ENCODE measurements at places on chromosomes 1 and 21.

DNA sequence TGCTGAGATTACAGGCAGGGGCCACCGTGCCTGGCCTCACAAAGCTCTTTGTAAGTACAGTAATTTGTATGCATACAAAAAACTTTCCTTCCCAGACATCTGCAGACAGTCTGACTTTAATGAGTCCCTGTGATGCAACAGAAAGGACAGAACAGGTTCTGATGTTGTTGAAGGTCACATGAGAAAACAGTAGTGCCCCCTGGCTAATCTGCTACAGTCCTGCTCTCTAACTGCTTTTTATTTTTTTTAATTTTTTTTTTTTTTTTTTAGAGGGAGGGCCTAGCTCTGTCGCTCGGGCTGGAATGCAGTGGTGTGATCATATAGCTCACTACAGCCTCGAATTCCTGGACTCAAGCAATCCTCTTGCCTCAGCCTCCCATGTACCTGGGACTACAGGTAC, 36.7 kb downstream of the ACBD3 start:
- H3K27me3 ChIP-seq = no peaks in the 10 kb centered on the region
- no peaks in the 10 kb centered on the region for H3K4me1 ChIP-seq
- no peak for DNase-seq
- H3K27ac ChIP-seq = no peak overlapping the region
- H3K4me3 ChIP-seq = no peak overlapping the region

DNA sequence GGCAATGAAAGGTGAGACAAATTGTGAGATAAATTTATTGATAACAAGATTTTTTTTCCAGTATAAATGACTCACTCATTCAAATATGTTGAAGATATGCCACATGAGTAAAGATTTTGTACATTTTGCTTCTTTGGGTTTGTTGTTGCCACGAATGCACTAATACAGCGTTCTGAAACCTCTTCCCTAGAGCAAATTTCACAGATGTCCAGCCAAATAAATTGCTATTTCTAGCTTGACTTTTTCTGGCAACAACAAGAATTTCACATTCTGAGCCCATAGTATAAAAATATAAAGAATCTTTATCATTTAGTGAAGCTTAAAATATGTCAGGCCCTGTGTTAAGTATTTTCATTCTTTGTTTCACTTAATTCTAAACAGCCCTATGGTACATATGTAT, 114.5 kb upstream of the COL24A1 start:
- DNase-seq = no peak
- no peak overlapping the region for H3K4me3 ChIP-seq
- H3K27ac ChIP-seq = no peak overlapping the region
- no peaks in the 10 kb centered on the region for H3K27me3 ChIP-seq
- no peaks in the 10 kb centered on the region for H3K36me3 ChIP-seq

GRCh38 chr1:24167008-24167407, 20.1 kb downstream of the IFNLR1 start:
- H3K36me3 ChIP-seq = no peaks in the 10 kb centered on the region
- H3K4me3 ChIP-seq = no peak overlapping the region
- H3K27ac ChIP-seq = no peak overlapping the region
- no peak for DNase-seq
- H3K4me1 ChIP-seq = no peaks in the 10 kb centered on the region

DNA sequence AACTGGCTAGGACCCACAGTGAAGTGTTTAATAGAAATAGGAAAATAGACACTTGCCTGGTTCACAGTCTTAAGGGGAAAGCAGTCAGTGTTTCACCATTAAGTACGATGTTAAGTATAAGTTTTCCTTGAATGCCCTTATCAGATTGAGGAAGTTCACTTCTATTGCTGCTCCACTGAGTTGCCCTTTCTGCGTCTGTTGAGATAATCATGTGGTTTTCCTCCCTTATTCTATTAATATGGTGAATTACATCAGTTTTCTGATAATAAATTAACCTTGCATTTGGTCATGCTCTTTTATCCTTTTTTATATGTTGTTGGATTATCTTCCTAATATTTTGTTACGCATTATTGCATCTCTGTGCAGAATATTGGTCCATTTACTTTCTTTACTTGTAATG, 21.4 kb downstream of the UTS2 start:
- no peaks in the 10 kb centered on the region for H3K27me3 ChIP-seq
- H3K27ac ChIP-seq = no peak overlapping the region
- H3K4me1 ChIP-seq = peaks cover 2% of the 10 kb centered on the region
- H3K4me3 ChIP-seq = no peak overlapping the region
- DNase-seq = no peak
- H3K36me3 ChIP-seq = peaks cover 9% of the 10 kb centered on the region

GRCh38 chr1:3586986-3587759, 24.1 kb downstream of the MEGF6 start:
- H3K36me3 ChIP-seq = no peaks in the 10 kb centered on the region
- no peak overlapping the region for H3K4me3 ChIP-seq
- no peak overlapping the region for H3K27ac ChIP-seq
- DNase-seq = no peak
- H3K4me1 ChIP-seq = no peaks in the 10 kb centered on the region

DNA sequence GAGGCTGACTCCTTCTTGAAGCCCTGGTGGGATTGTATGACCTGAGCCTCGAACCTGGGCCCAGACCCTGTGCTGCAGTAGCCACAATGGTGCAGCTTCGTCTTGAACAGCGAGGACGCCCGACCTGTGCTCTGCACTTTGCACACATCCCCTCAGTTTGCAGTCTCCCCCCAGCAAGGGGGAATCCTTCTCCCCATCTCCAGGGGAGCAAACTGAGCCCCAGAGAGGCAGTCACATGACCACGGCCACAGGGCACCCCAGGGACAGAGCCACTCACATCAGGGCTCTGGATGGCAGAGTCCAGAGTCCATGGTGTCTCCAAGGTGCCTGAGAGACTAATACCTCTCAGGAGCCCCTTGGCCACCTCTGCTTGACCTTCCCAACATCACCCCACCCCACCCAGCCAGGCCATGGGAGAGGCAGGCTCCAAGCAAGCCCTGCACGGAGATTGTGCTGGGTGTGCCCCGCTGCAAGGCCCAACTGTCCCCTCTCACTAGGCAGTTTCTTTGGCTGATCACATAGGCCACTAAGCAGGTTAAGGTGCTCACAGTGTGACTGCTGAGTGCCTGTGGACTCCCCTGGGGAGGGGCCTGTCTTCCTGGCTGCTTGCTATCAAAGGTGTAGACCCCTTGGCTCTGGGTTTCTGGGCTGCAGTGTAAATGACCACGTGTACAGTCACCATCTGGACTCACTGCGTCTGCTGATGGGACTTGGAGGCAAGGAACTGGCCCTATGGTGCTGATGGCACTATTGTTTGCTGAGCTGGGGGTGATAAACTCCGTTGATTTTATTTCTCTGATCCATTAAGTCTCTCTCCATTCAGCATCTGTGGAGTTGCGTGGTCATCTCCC, 398.1 kb downstream of the MATN1 start:
- H3K4me1 ChIP-seq = no peaks in the 10 kb centered on the region
- DNase-seq = peak; percentile 55
- no peaks in the 10 kb centered on the region for H3K27me3 ChIP-seq
- no peak overlapping the region for H3K27ac ChIP-seq
- no peak overlapping the region for H3K4me3 ChIP-seq

All from aorta (tissue), 5 donors.